ENCODE measurements at places on chromosomes 3 and 15.

GRCh38 chr3:187841560-187841959 is 96.3 kb upstream of the BCL6 start:
- DNase-seq = no peak

- DNase-seq = peak; percentile 61
These were observed 10.4 kb downstream of the PODXL2 start for GRCh38 chr3:127639173-127640041.

DNA sequence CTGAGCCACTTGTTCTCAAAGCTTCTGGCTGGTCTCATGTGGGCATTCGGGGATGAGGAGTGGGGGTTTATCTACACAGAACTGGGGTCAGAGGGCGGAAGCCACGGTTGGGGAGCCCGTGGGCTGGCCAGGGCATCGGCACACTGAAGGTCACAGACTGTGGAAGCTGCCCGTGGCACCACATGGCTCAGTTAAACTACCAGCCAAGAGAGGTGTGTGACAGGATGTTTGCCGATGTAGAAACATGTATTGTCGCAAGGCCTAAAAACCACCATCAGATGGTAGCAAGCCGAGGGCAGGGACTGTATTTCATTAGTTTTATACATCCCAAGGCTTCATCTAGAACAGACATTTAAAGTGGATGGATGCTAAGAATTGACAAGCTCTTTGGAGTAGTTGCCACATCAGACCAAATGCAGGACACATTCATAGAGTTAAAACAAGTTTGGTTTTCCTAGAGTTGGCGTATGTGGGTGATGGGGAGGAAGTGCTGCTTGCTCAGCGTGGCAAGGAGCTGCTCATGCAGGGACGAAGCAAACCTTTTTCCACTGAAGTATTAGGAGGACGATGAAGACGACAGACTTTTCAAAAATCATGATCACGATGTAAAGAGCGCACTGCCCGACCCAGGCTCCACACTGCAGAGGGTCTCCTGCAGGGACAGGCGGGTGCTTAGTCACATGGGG is 9.6 kb upstream of the MUSTN1 start:
- no peak for DNase-seq

DNA sequence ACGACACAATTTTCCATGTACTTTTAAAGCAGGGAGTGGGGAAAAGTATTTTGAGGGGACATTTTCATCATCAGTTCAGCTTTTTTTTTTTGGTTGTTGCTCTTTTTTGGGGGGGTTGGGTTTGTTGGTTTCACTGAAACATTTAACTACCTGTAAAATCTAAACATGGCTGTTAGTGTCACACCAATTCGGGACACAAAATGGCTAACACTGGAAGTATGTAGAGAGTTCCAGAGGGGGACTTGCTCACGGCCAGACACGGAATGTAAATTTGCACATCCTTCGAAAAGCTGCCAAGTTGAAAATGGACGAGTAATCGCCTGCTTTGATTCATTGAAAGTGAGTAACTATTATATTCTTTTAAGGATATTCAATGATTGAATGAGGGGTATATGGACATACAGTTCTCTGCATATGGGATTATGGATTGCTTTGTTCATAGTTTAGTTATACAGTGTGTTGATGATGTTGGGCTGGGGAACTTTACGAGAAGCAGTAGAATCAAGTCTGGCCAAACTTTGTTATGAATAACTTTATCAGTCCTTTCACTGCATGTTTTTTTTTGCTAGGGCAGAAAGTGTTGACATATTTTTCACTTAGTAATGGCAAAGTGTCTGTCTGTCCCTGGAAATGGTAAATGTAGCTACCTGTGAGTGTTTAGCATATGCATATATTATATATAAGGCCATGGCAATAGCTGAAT is 31.5 kb downstream of the MBNL1 start:
- DNase-seq = peak; percentile 44

Measured in G401 (cell line).